Activated gamma-delta T cell treated with Interleukin-2 at 50 U/mL for 16 hours (primary cell): ENCODE measurements at places on chromosomes 4 and X.

- no peak for DNase-seq
Measured at GRCh38 chr4:80219301-80220025, 22.2 kb downstream of the PRDM8 start.

- no peak for DNase-seq
Measured at GRCh38 chrX:105975382-105975781, 63.1 kb downstream of the SERPINA7 start.

DNA sequence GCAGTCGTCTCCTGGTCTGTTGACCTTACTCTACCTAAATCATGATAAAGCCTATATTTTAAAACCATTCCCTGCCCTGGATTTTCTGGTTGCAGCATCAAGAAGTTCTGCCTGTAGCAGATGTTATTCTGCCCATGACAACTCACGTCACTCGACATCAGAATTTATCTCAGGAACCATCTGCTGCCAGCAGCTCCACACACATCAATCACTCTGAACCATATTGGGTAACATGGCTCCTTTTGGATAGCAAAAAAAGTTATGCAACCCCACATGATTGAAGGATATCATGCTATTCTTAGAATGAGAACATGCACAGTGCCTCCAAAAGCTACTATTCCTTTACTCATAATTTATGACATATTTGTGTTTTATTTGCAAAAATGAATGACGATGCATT, 341.4 kb downstream of the DHRSX start:
- no peak for DNase-seq

DNA sequence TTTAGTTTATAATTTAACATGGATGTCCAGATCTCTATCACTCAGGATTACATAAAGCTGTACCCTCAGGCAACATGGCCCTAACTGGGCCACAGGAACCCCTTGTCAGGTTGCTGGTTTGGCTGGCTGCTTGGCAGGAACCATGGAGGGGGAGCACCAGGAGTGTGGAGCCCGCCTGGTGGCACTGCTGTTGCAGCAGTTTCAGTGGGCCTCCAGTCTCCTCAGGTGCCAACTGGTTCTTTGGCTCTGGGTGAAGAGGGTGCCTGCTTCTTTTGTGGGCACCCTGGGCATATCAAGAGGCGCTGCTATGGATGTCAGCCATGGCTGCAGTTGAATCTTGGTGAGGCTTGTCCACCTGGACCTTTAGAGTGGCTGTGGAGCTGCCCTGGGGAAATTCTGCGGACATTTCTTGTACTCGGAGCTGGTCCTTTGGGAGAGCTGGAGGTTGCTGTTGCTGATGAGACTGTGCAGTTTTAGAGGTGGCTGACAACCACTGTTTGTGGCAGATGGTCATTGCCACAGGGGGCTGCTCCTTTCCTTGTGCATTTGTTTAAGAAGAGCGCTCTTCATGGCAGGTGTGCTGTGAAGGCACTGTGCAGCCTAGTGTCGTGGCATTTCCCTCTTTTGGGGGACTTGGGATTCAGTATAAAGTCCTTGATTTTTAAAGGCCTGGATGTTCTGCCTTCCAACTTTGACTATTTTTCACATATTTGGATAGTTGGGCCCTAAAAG, 10.3 kb upstream of the SMIM14 start:
- no peak for DNase-seq

GRCh38 chrX:72141372-72142004, 9.8 kb upstream of the RTL5 start:
- no peak for DNase-seq

GRCh38 chr4:110183643-110184042, 14.8 kb downstream of the ELOVL6 start:
- no peak for DNase-seq

DNA sequence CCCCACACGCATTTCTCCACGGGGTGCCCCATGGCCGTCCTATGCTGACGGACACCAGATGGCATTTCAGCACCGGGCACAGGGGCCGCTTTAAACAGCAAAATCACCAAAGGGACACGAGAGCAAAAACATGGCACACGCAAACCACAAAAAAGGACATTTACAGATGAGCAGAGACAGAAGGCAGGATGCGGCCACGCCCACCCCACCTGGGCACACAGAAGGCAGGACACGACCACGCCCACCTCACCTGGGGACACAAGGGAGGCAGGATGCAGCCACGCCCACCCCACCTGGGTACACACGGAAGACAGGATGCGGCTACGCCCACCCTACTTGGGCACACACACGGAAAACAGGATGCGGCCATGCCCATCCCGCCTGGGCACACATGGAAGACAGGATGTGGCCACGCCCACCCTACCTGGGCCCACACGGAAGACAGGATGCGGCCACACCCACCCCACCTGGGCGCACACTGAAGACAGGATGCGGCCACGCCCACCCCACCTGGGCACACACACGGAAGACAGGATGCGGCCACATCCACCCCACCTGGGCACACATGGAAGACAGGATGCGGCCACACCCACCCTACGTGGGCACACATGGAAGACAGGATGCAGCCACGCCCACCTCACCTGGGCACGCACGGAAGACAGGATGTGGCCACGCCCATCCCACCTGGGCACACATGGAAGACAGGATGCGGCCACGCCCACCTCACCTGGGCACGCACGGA, 69.1 kb downstream of the FAM53A start:
- DNase-seq, result no peak

DNA sequence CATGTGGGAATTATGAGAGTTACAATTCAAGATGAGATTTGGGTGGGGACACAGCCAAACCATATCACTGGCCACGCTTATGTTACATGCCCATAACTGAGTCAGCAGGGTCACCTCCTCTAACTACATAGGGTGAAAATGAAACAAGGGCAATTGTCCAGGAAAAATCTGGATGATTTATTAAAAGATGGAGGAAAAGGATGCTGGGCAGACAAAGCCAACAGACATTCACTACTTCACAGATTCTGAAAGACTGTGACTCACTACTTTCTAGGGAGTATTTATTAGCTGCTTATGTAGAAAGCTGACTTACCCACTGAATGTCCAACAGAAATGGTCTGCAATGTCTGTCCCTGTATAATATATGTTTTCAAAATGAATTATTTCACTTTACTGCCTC, 72.4 kb downstream of the APBB2 start:
- no peak for DNase-seq

- no peak for DNase-seq
Measured at GRCh38 chrX:15853586-15854079, 980 bp downstream of the AP1S2 start.

DNA sequence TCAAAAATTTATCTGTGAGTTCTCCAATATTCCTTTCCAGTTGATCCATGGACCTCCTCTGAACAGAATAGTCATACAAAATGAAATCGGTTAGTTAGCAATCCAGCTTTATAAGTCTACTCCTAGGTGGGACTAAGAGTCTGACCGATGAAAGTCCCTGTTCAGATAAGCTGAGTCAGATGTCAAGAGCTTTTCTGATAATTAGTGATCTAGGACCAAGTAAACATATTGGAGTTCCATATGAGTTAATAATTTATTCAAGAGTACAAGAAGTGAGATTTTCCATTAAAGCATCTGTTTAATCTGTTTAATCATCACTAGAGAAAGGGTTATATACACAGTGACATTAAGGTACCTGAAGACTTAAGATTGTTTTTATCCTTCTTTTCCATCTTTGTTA, 74.7 kb downstream of the UGT8 start:
- DNase-seq, result no peak

DNA sequence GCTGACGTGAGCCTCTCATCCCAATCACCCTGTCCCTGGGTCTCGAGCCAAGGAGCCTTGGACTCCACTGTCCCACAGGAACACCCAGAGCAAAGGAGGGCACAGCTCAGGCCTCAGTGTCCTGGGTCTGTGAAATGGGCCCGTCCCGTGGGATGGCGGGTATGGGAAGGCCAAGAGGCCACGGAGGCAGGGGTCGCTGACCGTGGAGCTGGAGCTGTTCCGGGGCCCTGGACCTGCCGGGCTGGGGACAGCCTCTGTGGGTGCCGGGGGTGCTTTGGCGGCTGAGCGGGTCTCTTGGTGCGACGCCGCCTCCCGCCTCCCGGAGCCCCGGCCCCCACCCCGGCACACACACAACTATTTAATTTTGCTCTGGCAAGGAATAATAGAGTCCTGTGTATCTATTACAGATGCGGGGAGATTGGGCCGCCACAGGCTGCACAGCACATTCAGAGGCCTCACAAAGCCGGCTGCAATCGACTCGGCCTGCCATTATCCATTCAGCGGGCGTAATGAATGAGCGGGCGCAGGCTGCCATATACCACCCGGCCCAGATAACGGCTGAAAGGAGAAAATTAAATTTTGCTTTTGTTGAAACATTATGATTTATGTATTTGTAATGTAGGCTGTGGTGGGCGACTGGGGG, 83.9 kb upstream of the NKX1-1 start:
- DNase-seq, result no peak

DNA sequence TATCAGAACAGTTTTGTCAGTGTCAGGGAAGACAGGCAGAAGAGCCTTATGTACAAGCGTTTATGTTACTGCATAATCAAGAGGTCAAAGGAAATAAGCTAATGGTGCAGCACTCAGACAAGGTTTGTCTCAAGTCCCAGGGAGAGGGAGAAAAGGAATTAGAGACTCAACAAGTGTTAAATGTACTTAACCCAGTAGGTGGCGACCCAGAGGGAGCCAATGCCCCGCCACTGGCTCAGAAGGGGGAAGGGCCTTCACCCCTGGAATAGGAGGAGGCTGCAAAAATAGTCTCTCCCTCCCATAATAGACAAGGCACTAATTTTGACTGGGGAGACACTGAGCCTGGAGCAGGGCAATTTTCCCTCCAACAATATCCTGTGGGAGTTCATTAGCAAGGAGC, 14.1 kb upstream of the PAPSS1 start:
- DNase-seq, result no peak

DNA sequence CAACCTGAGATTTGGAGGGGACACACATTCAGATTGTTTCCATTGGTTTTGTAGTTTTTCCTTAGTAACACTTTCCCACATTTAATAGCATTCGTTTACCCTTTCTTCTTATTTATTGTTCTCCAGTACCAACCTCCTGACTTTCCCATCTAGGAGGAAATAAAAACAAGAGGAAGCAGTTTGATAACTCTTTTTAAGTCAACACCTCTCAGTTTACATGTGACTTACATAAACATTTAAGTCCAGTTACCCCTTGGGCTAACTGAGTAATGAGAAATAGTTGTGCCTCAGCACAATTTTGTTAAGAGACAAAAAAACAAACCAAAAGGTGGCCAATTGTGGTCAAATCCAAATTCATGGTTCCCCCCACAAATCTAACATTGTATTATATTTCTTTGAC, 34.8 kb downstream of the PHOX2B start:
- DNase-seq, result no peak

DNA sequence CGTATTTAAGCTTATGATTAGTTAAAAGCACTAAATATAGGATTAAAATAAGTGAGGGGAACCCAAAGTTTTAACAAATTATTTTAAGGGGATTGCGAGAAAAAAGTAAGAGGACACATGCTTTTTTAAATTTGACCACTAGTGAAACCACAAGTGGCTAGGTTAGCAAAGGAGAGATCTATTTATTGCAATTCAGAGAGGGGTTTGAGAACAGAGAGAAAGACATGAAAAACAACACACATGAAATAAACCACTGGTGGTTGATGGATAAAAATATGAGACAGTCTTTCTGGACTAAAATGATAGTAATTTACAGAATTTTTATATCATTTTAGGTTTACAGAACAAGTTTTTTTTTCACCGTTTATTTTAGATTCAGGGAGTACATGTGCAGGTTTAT, 11.8 kb downstream of the SLC25A14 start:
- no peak for DNase-seq

GRCh38 chr4:145881576-145881975, 57.0 kb downstream of the ZNF827 start:
- no peak for DNase-seq

GRCh38 chr4:44150091-44150576, 298.5 kb downstream of the KCTD8 start:
- DNase-seq, result no peak

- DNase-seq, result no peak
Measured at GRCh38 chrX:120446498-120446897, 22.6 kb downstream of the LAMP2 start.

- no peak for DNase-seq
Measured at GRCh38 chrX:44228621-44229020, 114.9 kb downstream of the EFHC2 start.

- DNase-seq, result no peak
Measured at GRCh38 chr4:187302457-187303150, 578.9 kb upstream of the FAT1 start.

DNA sequence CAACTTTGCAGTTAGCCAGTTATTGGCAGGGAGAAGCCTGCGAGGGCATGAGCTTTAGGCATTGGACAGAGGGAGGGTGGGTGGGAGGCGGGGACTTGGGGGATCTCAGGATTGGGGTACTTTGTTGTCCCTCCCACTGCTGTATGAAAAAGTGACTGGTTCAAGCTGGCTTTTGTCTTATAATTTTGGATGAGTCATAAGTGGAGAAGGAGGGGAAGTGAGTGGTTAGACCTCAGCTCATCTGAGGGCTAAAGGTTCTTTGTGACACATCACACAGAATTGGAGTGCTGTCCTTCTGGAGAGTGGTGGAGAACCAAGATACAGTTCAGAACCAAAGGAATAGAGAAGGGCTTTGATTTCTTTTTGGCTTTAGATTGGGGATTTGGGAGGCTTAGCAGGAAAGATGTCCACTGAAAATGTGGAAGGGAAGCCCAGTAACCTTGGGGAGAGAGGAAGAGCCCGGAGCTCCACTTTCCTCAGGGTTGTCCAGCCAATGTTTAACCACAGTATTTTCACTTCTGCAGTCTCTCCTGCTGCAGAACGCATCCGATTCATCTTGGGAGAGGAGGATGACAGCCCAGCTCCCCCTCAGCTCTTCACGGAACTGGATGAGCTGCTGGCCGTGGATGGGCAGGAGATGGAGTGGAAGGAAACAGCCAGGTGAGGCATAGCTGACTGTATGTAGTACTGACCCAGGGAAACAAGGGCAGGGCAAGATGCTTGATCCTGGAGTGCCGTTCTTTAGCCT, at the start of gene SLC4A4:
SLC4A4 (plus strand) TSS at position 175 of the 748 bp plus-strand sequence.
- DNase-seq, result no peak

DNA sequence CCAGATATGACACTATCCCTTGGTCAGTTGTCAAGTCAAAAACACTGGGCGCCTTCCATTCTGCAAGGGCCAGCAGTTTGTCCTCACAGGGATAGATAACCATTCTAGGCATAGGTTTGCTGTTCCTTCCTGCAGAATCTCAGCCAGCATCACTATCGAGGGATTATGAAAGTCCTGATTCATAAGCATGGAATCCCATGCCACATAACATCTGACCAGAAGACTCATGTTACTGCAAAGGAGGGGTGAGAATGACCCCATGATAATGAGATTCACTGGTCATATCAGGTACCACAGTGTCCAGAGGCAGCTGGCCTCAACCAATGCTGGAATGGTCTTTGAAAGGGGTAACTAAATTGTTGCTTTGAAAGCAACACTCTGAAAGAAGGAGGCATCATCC, 84.7 kb downstream of the OTC start:
- no peak for DNase-seq

- no peak for DNase-seq
Measured at GRCh38 chr4:61896634-61897033, 696.5 kb downstream of the ADGRL3 start.

- DNase-seq, result no peak
Measured at GRCh38 chr4:182540496-182540895, 297.3 kb downstream of the TENM3 start.
